ENCODE measurements at places on chromosomes 5 and 9.
A peak's percentile ranks its signal among the peaks of the same experiment; 100 is the strongest.

DNA sequence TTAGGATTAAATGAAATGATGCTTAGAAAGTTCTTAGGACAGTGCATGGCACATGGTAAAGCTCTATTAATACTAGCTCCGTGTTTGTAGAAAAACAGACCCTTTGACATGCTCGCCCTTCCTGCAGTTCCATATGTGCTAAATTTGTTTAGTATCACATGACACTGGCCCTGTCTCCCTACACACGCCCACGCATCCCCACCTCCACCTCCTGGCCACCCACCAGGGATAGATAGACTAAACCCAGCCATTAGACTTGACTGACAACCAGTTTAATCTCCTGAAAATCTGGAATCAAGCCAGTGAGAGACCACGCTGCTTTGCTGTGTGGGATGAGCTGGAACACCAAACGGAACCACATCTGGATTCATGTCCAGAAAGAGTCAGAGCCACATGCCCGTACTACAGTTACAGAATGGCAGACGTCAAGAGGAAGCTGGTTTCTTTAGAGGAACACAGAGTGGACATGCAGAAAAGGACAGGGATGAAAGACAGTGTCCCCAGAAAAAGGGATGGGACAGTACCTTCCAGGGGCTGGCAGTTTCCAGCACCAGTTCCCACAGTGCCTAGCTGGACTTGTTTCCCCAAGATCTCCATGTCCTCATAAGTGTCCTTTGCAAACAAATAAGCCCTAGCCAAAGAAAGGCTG, 186.1 kb downstream of the PDZD2 start:
- DNase-seq = no peak

GRCh38 chr5:95449460-95449859, 58.3 kb downstream of the FAM81B start:
- no peak for DNase-seq

GRCh38 chr9:79120533-79120932, 451.2 kb upstream of the TLE4 start:
- no peak for DNase-seq

GRCh38 chr5:10632110-10632761, 68.4 kb downstream of the ANKRD33B start:
- no peak for DNase-seq

DNA sequence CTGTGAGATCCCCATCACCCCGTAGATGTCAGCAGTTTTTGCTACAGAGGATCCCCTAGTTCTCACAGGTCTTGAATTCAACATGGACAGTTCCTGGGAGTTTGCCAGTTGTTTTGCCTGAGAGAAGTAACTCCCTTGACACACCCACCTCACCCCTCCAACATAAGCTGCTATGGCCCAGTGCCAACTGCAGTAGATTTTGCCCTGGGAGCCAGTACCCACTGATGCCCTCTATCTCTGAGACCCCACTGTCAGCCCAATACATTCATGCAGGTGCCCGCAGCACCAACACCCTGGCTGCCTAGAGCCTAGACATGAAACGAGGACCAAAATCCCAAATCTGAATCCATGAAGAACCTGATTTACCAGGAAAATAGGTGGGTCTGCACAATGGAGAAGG, 583.9 kb upstream of the CTNND2 start:
- no peak for DNase-seq

DNA sequence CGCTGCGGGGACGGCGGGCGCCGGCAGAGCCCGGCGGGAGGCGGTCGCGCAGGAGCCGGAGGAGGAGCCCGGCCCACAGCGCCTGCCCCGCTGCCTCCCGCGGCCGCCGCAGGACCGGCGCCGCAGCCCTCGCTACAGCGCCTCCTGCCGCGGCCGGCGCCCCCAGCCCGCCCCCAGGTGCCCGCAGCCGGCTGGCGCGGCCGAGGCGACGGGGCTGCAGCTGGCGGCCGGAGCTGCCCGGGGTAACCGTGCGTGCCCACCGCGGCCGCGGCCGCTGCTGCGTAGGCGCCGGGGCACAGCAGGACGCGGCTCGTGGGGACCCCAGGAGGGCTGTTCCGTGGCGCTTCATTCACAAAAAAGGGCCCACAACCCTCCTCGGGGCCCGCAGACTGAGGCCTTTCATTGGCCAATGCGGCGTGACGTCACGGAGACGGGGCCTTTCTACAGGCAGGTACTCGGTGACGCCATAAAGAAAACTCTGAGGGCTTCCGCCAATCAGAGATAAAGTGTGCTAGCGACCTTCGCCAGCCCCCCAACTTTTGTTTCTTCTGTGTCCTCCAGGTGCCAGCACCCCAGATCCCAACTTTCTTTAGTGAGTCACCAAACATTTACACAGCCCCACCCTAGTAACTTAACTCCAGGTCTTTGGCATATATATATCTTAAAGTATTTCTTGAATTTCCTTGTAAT, at the start of gene CDC14B:
CDC14B (minus strand) TSS at position 353 of the 690 bp plus-strand sequence. CDS start 465 bp downstream, outside the sequence.
- peak; percentile 12 for DNase-seq

GRCh38 chr9:22379272-22379671, 67.4 kb upstream of the DMRTA1 start:
- no peak for DNase-seq

- no peak for DNase-seq
These were observed 44.7 kb downstream of the GAS1 start for GRCh38 chr9:86902586-86902985.

DNA sequence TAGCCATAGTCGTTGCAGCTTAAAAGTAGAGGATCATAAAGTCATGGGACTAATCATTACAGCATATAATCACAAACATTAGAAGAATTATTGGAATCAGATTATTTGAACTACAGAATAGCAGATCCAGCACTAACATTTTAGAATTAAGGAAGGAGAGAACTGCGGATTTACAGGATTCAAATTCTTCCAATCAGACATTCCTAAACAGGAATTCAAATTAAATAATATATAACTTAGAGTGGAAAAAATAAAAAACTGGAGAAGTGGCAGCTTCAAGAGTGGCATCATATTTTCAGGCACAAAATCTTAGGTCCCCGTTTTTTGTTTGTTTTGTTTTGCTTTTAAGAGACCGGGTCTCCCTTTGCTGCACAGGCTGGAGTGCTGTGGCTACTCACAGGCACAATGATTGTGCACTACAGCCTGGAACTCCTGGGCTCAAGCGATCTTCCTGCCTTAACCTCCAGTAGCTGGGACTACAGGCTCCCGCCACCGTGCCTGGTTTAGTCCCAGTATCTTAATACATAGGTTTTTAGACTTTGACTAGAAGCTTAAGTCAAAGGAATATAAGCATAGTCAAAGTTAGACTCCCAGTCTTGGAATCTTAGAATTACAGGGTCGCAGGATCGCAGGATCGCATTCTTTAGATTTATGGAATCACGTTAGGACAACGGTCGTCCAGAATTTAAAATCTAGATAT, 2.1 kb upstream of the FOXE1 start:
- no peak for DNase-seq

DNA sequence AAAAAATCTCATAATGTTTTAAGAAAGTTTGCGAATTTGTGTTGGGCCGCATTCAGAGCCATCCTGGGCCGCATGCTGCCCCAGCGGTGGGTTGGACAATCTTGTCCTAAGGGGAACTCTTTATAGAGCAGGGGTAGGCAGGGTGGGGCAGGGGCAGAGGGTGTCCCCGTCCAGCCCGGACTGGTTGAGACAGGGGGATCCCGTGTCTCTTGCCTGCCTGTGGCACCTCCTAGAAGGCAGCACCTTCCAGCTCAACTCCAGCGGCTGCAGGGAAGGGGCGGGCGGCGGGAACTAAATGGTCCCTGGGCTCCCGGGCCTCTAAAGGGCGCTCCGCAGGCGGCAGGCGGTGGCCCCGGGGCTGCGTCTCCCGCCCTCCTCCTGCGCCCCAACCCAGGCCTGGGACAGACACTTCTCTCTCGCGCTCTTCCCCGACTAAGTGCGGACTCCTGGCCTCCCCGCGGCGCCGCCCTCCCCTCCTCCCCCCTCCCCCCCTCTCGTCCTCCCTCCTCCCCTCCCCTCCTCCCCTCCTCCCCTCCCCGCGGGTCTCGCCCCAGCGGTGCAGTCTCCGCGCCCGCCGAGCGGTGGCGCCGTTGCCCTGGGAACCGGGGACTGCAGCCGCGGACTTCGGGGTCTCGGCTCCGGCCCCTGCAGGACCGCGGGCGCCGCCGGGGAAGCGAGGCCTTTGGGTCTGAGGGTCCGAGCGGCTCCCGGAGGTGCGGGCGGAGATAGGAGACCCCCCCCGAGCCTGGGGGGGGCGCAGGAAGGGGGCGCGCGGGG, 132.6 kb downstream of the MRPL36 start:
- no peak for DNase-seq

GRCh38 chr9:91362051-91362611, 413 bp upstream of the AUH start:
- no peak for DNase-seq

GRCh38 chr5:116032991-116033390, 719 bp downstream of the ARL14EPL start:
- no peak for DNase-seq

- DNase-seq = no peak
These were observed 10.3 kb upstream of the RNU6ATAC start for GRCh38 chr9:134174526-134175290.

DNA sequence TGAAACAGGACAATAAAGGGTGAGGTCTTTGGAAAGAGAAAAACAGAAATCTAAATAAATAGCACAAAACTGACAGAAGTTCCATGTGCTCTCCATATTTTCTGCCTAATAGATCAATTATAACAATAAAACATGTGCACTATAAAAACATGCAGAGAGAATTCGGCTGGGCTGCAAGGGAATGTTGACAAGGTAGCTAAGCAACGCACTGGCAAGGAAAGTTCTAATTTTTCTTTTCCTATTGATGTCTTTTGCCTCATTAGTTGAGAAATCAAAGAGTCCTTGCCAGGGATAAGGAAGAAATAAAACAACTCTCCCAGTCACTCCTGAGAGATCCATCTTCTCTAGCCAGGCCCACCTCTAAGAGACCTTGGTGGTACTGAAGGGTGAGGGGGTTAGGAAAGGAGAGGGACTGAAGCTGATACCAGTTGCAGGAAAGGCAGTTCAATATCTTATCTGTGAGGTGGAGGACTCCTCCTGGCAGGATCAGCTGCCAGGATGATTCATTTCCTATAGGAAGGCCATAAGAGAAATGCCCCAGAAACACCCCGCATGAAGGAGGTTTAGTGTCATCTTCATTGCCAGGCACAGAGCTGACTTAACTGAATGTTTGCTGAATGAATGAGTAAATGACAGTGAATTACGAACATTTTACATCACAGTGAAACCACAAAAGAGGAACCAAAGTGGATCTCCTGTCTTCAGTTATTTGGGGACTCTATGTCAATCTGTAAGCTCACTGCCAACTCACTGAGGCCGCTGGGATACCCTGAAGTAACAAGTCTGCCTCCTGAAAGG, 63.7 kb upstream of the IFNK start:
- DNase-seq = no peak

- DNase-seq = peak; percentile 5
These were observed 802 bp downstream of the SPIN1 start for GRCh38 chr9:88388886-88389605.

DNA sequence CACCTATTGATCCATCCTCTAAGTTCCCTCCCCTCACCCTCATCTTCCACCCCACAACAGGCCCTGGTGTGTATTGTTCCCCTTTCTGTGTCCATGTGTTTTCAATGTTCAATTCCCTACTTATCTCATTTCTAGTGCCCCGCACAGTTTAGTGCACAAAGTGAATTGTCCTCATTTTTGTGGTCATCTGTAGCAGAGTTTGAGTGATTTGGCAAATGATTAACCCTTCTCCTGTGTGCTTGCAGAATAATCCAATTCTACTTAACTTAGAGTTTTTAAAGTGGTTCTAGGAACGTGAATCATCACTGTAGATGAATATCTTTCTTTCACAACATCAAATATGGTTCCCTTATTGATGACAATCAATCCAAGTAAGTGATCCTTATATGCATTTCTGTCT, 6.3 kb upstream of the HAPLN1 start:
- DNase-seq = no peak

DNA sequence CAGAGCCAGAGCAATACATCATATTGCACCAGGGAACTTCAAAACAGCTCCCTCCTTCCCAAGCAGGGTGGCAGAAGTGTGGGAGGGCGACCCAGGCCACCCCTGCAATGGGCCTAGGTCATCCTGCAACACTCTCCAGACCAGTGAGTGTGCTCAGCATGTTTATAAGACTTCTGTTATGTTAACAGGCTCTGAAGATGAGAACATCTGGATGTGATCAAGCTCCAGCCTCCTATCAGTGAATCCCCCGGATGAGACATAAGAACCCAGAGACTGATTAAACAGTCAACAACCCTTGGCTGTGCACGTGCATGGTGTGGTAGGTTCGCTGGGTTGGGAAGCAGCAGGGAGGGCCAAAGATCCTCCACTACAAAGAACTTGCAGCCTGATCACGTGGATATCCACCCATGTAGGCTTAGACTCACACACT, 63.3 kb downstream of the ABCA1 start:
- no peak for DNase-seq

DNA sequence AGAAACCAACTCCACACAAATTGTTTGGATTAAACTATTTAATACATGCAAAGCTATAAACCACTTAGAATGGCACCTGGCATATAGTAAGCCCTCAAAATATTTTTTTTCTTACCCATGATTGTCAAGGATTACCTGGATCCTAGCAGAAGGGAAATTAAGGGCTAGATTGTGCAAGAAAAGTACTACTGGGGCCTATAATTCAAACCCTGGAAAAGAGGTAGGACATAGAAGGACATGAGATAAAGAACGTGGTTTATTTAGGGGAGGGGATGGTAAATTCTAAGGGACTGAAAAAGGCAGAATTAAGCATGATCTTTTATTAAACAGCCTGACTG, 14.9 kb upstream of the ARL15 start:
- DNase-seq = no peak

GRCh38 chr9:6068983-6069382, 53.6 kb upstream of the RANBP6 start:
- no peak for DNase-seq

GRCh38 chr9:80552931-80553330, 981.2 kb downstream of the TLE4 start:
- DNase-seq = no peak

DNA sequence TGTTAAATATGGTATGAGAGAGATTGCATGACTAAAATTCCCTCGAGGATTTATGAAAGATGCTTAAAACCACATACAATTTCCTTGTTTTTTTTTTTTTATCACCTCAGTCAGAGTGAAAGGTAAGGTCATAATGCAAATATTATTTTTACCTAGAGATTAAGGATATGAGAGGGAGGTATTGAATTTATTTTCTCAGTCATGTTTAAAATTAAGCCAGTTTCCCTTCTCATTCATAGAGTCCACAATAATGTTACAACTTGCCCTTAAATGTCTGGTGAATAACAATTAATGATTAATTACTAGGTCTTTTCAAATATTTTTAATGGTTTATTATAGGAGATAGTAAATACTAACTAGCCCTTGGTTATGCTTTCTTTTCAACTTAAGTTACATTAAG, 144.9 kb upstream of the HAPLN1 start:
- no peak for DNase-seq

- DNase-seq = no peak
These were observed 74.3 kb downstream of the BOD1 start for GRCh38 chr5:173542159-173542558.

DNA sequence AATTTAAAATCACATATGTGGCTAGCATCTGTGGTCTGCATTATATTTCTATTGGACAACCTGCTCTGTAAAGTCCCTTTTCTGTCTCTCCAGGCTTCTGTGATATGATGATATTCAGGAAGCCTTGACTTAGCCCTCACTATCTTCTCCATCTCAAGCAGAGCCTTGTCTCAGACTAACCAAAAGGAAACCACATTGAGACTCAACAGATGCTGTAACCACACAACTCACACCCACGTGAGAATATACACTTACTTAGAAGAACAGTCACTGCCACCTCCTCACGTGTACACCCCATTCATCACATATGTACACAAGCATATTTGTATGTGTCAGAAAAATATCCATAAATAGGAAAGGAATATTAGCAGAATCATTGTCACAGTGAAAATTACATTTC, 33.6 kb downstream of the HTR4 start:
- DNase-seq = no peak
